ENCODE measurements at places on chromosomes 16 and 17.

DNA sequence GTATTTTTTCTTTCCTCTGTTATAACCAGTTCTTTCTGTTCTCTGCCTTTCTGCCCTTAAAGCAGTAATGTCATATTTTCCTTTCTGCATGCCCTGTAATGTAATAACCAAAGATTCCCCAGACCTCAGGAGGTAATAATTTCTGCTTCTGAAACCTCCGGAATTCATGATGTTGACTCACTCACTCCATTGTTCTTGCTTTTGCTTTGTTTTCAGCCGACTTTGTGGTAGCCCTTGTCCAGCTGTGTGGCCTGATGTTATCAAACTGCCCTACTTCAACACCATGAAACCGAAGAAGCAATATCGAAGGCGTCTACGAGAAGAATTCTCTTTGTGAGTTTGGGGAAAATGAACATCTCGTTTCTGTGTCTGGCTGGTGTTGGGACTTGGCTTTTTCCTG, 55.9 kb downstream of the CDK12 start:
- no peak for DNase-seq

GRCh38 chr17:80468781-80469493, 7.5 kb downstream of the NPTX1 start:
- no peak for DNase-seq

GRCh38 chr16:89237733-89238132, 20.2 kb downstream of the ZNF778 start:
- no peak for DNase-seq

GRCh38 chr17:17567631-17568030, 23.9 kb downstream of the PEMT start:
- no peak for DNase-seq

GRCh38 chr16:20153444-20153843, 79.8 kb upstream of the GPR139 start:
- no peak for DNase-seq

- no peak for DNase-seq
Measured at GRCh38 chr16:66513111-66513723, 36.7 kb downstream of the TK2 start.
